ENCODE measurements at places on chromosomes 16 and 17.

DNA sequence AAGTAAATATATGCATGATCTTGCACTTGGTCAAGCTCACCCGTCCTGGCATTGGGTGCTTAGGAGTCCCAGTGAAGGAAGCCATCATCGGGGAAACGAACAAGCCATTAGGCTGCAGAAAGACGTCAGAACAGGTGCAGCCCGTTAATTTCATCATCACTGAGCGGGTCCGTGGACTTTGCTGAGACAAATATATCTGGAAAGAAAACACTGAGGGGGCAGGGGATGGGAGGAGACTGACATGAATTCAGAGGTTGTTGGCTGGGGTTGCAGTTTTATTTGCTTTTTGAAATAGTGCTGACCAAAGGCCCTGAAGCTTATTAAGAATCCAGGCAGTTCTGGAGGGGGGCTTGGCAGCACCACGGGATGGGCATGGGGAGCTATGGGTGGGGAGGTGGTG lies 207.2 kb downstream of the ENGASE start:
- no peak for DNase-seq

DNA sequence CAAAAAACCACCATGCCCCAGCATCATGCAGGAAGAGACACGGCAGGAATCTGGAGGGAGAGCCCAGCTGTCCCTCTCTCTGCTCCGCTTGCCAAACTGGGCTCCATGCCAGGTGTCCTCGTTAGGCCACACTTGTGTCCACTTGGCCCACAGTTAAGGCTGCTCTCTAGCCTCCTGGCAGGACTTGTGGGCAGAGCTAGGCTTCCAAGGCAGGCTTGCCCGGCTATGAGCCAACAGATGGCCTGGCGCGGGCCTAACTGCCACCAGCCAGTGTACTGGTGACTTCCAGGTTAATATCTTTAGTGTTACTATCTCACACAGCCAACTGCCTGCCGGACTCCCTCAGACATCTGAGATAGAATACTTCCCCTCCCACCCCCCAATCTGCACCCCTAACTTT lies 10.6 kb downstream of the ATP6V0D1 start:
- no peak for DNase-seq

GRCh38 chr16:79188739-79189122 lies 411.8 kb downstream of the MAF start:
- DNase-seq = no peak

DNA sequence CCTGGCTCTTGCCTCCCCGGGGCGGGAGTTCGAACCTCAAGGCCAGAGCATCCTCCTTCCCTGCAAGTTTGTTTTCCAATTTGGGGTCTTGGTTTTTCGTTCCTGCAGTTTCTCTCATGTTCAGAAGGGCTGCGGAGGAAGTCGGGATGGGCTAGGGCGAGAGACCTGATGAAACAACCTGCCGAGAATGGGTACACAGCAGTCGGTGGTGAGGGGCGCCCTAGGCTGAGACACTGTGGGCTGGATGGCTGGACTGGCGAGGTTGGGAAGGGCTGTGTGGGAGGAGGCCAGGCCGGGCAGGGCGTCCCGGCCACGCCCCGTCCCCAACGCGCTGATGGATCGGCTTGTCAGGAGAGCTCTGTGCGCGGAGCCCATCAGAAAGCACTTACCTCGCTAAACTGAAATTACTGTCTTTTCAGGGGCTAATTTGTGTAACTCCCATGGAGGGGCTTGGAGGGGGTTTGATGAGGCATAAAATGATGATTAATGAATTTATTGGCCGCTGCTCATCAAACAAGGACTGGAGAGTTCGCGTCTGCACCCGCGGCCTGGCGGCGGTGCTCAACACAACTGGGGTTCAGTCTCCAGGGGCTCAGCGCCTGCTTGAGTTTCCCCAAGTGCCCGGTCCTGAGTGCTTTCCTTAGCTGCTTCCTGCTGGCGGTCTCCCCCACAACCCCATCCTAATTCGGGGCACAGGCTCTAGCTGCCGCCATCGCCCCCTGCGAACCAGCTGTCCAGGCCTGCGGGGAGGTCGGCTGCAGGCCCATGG lies 9.0 kb downstream of the IRX5 start:
- no peak for DNase-seq
